ENCODE measurements at places on chromosomes 3 and 15. TPM values are rescaled to one million over a fixed set of nuclear protein-coding genes. Genes with fewer than 3 reads are reported as not detected.

The CAND2 gene
- 10.3 TPM for total RNA-seq

The GABRG3 gene
- 23.7 TPM for total RNA-seq

The LRRIQ4 gene
- total RNA-seq, result 0.28 TPM

DNA sequence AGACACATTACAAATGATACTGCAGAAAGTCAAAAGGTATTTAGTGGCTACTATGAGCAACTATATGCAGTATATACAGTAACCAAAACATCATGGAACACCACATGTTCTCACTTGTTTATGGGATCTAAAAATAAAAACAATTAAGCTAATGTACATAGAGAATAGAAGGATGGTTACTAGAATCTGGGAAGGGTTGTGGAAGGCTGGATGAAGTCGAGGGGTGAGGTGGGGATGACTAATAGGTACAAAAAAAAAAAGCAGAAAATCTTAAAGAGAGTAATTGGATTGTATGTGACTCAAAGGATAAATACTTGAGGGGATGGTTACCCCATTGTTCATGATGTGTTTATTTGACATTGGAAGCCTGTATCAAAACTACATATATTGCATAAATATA lies 848.8 kb upstream of the GBE1 start:
- DNase-seq, result no peak
